A549 treated with DMSO at 1 μM for 4 hours (cell line): ENCODE measurements at places on chromosomes 13 and 19. TPM values are rescaled to one million over a fixed set of nuclear protein-coding genes. Genes with fewer than 3 reads are reported as not detected.

Gene MEF2B
- total RNA-seq = 0.35 to 0.74 TPM (median 0.69 TPM) in 5 replicates

Gene GAS6
- total RNA-seq = 6.4 to 8.0 TPM (median 7.2 TPM) in 5 replicates

Gene DPY19L3
- 11.4 to 14.9 TPM (median 13.8 TPM) in 5 replicates for total RNA-seq

Gene ZNF223
- total RNA-seq = 1.9 to 3.3 TPM (median 2.5 TPM) in 5 replicates

Gene RETN
- not detected in 5 replicates for total RNA-seq

Gene SLC17A7
- total RNA-seq = 0.49 to 0.63 TPM (median 0.61 TPM) in 5 replicates

Gene SERP2
- total RNA-seq = not detected in 5 replicates

Gene ZNF723
- total RNA-seq = not detected in 5 replicates

Gene TUBA3C
- total RNA-seq = not detected in 5 replicates

Gene MKNK2
- 30.2 to 55.5 TPM (median 51.8 TPM) in 5 replicates for total RNA-seq

Gene ZNF473
- 9.1 to 12.1 TPM (median 11.4 TPM) in 5 replicates for total RNA-seq

Gene KLF1
- total RNA-seq = 0.06 TPM in 1 of 5 replicates, not detected in the others

Gene ZNF256
- total RNA-seq = 1.1 to 1.4 TPM (median 1.2 TPM) in 5 replicates

Gene SPRED3
- total RNA-seq = 1.8 to 3.3 TPM (median 2.8 TPM) in 5 replicates

Gene MCEMP1
- total RNA-seq = not detected in 5 replicates

Gene ZNF112
- 1.7 to 2.5 TPM (median 2.1 TPM) in 5 replicates for total RNA-seq

Gene URAD
- total RNA-seq = not detected in 5 replicates

Gene ADGRE3
- not detected in 5 replicates for total RNA-seq

Gene LYPD3
- total RNA-seq = 0.45 to 1.2 TPM (median 0.58 TPM) in 5 replicates

Gene SIX5
- 19.5 to 36.3 TPM (median 30.2 TPM) in 5 replicates for total RNA-seq

Gene COX7A1
- not detected in 5 replicates for total RNA-seq

Gene OVOL3
- total RNA-seq = 0.36 to 0.52 TPM (median 0.37 TPM) in 4 of 5 replicates, not detected in the other

Gene IL4I1
- 0.58 to 1.2 TPM (median 0.76 TPM) in 5 replicates for total RNA-seq

Gene DENND1C
- 0.16 to 0.56 TPM (median 0.24 TPM) in 5 replicates for total RNA-seq

Gene CYP2S1
- 25.7 to 32.0 TPM (median 28.7 TPM) in 5 replicates for total RNA-seq

Gene FFAR1
- not detected in 5 replicates for total RNA-seq

Gene MIER2
- 17.8 to 23.8 TPM (median 19.7 TPM) in 5 replicates for total RNA-seq

Gene ZNF628
- total RNA-seq = 3.7 to 10.2 TPM (median 6.9 TPM) in 5 replicates

Gene BABAM1
- total RNA-seq = 58.4 to 65.2 TPM (median 62.0 TPM) in 5 replicates
